Activated CD4-positive, alpha-beta memory T cell treated with anti-CD3 and anti-CD28 coated beads for 36 hours (primary cell): ENCODE measurements at places on chromosomes 5 and 9.

- DNase-seq, result no peak
Observed at GRCh38 chr9:35909274-35909673, at the start of gene SPAAR. TSS of gene SPAAR (plus strand) at chr9:35909490. CDS start at chr9:35910464, 974 bp downstream.

DNA sequence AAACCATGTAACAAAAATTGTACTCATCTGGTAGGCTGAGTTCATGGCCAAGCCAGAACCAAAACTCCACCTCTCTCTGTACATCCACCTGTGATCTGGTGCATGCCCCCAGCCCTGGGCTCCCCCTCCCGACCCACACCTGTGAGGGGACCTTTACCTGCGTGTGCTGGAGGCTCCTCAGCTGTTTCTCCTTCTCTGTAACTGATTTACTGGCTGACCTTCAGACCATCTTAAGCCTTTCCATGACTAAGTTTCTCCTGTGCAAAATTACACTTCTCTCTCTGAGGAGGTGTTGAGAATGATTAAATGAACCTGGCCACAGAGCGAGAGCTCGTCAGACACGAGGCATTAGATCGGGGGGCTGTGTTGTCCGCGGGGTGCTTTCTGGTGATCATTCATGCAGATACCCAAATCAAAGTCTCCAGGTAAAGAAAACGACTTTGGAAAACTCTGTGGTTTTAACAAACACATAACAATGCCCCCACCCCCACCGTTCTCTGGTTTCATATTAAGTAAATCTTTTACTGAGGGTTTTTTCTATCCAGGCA lies 136.4 kb downstream of the SEMA5A start:
- DNase-seq, result no peak

GRCh38 chr9:114449236-114449635 lies 56.0 kb downstream of the WHRN start:
- no peak for DNase-seq

DNA sequence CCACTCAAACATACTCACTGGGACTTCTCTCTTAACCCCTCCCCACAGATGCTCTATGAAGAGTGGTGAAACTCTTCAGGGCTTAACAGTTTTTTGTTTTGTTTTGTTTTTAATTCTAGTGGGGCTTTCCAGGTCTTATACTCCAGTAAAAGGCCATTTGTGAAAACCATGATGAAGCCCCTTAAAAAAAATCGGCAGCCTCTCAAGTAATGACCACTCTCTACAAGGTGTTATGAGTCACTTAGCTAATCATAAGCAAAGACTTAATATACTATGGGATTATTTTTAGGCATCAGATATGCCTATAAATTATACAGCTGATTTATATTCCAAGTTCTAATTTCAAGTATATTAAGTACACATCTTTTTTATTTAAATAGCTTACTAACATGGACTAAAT lies 607.9 kb downstream of the RAB3C start:
- no peak for DNase-seq

DNA sequence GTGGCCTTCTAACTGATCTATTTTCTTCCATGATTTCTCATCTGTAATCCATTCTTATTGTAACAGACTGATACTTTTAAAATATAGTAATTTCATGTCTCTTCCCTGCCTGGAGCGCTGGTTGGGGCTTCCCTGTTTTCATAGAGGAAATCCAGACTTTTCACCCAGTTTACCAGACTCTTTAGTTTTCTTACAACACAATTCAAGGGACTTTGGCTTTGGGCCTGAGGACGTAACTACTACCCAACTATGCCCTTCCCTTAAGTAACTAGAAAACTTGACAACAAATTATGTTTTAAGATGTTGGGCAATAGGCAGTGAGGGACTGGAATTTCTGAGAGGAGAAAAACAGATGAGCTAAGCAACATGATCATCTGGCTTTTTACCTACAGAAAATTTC lies 289.6 kb downstream of the FGF10 start:
- DNase-seq, result no peak

DNA sequence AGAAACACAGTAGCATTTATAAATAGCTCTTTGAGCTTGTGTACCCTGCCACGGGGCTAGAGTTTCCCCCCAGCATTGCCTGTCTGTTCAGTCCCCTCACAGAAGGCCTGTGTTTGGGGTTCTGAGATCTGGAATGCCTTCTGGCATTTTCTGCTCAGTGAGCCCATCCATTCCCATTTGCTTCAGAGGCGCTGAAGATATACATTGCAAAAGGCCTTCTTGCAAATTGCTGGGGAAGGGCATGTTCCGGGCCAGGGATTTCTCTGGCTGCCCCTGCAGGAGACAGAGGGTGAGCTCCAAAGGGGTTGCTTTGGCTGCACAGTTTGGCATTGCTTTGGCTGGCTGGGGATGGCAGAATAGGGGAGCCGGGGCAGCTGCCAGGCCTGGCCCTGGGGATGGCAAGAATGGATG lies 308.4 kb downstream of the MSX2 start:
- DNase-seq, result no peak

GRCh38 chr5:43207601-43208000 lies 15.6 kb downstream of the NIM1K start:
- DNase-seq, result no peak
